ENCODE measurements at places on chromosomes 3 and 15.

DNA sequence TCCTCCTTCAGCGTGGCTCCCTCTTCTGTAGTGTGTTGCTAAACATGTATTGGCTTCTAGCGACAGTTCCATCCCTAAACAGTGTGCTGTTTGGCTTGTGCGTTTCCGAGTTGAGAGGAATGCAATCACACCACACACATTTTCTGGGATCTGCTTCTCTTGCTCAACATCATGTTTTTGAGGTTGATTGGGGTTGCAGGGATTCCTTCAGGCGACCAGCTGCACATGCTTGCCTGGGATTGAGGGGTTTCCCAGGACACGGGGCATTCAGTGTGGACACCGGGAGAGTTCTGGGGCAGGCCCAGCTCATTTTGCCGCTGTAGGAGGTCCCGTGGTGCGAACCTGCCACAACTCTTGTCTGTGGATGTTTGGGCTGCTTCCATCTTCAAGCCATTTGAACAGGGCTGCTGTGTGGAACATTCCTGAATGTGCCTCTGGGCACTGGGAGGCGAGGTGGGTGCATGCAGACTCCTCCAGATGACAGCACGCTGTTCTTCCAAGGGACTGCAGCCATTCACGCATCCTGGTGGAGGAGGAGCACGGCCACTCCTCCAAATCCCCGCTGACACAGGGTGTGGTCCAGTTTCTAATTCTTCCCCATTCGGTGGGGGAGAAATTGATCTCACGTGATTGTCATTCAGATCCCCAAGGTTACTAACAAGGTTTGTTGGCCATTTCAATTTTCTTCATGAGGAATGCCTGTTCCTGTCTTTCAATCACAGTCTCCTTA lies 82.8 kb downstream of the PLXNA1 start:
- DNase-seq: no peak

- DNase-seq: no peak
These were observed 406.1 kb downstream of the VPS13C start for GRCh38 chr15:61654002-61654740.

DNA sequence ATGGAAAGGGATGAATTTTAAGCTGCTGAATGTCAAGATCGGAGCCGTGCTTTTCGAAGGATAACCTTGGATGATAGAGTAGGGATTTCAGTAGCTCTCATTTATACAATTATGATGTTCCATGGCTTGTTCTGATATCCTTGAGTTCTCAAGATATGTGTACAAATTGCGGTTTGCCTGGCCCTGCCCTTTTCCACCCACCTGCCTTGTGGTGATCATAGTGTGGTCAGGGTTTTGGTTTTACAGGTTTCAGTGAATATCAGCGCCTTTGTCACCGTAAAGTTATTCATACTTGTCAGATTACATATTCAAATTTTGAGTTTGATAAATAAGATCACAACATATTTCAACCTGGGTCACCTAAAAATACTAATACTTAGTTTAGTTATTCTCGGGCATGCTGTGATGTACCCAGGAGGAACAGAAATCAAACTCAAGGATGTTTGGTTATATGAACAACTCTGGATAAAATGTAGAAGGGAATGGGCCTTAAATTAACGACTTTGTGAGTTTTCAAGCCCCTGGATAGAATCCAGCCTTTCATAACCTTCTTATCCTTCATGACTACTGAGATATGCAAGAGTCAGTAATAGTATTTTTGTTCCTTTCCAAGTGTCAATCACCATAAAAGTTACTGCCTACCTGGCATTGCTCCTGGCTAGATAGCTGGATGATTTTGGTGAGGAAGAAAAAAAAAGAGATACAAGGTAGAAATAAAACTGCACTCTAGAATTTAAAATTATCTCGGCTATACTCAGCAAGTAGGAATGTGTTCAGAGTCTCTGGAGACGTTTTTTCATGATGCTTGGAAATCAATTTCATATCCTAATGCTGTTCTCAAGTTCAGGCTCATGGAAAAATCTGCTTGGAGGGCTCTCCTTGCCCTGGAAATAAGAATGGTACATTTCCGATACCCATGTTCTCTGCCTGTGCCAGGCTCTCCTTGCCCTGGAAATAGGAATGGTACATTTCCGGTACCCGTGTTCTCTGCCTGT lies 209.2 kb upstream of the TPRG1 start:
- no peak for DNase-seq

DNA sequence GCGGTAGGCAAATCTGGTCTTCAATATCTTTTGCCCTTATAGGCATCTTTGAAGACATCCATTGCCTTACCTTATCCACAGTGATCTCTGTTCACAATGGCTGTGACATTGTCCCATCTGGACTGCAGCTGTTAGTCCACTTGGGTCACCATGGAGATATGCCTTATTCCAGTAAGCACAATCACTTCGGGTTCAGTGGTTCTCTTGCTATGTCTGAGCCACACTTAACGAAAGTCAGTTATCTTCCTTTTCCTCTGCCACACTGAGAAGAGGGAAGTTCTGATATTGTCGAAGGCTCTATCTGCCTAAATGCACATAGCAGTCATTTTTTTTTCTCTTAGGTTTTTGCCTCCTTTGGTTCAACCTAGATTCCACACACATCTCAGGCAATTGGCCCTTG lies 119.0 kb upstream of the SATB1 start:
- no peak for DNase-seq

DNA sequence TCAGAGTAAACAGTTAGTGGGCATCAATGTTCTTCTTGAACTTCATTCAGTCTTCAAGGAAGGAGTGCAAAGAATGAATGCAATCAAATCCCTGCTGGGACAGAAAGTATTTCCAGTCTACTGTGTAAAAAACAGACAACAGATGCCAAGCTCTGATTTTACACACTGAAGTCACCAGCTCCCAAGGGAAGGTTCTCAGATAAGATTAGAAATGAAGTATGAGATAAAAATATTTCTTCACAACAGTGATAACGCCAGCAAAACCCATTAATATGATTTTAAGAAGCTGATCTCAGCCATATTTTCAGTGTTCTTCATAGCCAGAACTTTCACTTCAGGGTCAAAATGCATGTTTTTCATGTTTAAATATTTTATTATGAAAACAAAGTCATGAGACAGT lies 265.6 kb downstream of the CTNNB1 start:
- no peak for DNase-seq

DNA sequence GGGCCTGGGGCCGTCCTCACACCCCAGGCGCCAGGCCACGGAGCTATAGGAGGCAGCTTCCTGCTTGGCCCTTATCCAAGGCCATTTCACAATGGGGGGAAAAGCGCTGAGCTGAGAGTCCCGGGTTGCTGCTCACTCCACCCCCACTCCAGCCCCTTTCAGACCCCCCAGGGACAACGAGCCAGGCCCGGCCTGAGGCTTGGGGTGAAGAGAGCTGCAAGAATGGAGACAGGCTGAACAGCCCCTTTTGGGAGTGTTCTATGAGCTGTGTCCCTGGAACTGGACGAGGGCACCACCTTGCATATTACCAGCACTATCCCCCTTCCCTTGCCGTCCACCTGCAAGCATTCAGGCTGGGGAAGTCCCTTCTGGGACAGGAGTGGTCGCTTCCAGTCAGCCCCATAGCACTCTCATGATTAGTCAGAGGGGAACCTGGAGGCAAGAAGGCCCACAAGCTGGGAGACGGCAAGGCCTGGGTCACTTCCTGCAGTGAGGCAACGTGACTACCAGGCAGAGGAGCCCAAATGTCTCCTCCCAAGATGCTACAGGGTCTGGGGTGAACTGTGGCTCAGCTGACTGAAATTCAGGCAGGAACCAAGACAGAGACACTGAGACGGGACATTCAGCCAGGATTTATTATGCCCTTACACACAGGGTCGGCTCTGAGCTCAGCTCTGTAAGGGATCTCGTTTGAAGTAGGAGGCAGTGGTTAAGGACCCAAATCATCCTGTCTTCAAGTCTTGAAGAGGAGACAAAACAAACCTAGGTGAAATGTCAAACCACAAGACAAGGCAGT lies 8.6 kb upstream of the SRP14 start:
- no peak for DNase-seq

GRCh38 chr15:94324835-94325767 lies 93.7 kb downstream of the MCTP2 start:
- no peak for DNase-seq

DNA sequence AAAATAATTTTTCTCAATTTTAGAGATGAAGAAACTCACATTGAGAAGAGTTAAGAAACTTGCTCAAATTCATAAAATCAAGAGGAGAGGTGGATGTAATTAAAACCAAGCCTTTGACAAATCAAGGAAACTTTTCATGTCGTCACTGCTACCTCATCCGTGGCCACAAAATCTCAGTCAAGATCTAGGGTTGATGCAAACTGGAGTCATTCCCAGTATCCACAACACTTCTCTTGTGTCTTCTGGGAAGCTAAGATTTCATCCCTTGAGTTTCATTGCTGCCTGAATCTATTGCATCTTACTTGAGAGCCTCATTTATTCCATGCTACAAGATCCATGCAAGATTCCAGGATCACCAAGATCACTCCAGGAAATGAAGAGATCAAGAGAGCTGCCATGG lies 5.4 kb upstream of the FBN1 start:
- no peak for DNase-seq

DNA sequence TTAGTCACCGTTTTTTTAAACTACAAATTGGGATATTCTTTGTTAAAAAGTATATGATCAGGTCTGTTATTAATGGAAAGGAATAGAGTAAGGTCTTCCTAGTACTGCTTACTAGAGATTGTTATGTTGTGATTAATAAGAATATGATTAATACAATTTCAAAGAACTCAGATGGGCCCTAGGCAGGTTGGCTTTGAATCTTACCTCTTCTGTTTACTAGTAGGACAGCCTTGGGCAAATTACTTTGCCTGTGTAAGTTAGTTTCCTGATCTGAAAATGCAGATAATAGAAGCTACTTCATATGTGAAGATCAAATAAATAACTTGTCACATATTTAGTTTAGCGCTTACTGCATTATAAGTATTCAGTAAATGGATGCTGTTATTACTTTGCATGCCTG lies 6.9 kb downstream of the GFM1 start:
- DNase-seq: no peak

GRCh38 chr3:28294667-28295413 lies 53.4 kb downstream of the CMC1 start:
- DNase-seq: no peak

DNA sequence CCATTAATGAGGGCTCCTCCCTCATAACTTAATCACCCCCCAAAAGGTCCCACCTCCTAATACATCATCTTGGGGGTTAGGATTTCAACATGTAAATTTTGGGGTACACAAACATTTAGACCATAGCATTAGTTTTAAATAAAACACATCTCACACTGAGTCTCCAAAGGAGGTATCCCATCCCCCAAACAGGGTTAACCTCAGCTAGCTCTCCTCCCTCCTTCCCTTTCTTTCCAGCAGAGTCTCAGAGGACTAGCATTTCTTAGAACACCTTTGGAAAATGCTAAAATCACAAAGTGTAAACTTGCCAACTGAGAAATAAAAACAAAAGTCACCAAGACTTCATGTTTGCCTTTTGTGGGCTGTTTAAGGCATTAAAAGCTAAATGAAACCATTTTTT lies 51.2 kb upstream of the FOXB1 start:
- no peak for DNase-seq

- DNase-seq: no peak
These were observed 5.6 kb downstream of the HLTF start for GRCh38 chr3:149080699-149081091.

- no peak for DNase-seq
These were observed 209.5 kb downstream of the EBLN2 start for GRCh38 chr3:73270839-73271483.

DNA sequence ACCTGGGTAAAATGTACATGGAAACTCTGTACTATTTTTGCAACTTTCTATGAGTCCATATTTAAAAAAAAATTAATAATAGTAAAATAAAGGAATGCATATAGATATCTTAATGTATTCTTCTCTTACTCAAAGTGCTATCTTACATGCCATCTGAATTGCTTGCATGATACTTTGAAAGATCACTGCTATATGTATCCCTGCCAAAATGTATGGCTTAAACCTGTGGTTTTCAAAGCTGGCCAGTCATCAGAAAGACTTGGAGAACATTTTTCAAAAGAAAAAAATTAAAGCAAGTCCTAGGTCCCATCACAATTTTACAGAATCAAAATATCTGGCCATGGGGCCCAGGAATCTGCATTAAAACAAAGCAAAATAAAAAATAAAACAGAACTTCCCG lies 262.1 kb downstream of the LPP start:
- DNase-seq: no peak

DNA sequence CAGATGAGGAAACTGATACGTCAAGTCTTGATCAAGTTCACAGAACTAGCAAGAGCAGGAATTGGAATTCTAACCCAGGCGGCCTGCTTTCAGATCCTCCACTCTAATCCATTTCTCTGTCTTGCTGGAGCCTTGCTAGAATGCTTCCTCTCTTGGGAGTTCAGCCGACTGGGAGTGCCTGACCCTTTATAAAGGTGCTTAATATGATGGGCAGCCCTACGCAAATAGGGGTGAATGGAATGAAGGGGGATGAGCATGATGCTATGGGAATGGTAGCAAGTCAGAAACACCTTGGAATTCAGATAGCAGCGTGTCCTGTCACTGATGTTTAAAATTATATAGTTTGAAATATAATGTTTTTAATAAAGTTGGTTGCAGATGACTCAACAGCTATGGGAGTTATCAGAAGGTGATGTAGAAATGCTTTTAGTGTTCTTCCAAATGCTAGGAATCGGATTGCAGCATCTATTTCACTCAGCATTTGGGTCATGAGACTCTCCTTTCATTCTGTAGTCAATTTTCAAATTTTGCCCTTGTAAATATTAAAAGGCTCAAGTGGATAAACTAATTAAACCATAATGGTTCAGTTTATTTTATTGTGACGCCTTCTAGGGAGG lies 150.7 kb downstream of the FNDC3B start:
- DNase-seq: no peak

DNA sequence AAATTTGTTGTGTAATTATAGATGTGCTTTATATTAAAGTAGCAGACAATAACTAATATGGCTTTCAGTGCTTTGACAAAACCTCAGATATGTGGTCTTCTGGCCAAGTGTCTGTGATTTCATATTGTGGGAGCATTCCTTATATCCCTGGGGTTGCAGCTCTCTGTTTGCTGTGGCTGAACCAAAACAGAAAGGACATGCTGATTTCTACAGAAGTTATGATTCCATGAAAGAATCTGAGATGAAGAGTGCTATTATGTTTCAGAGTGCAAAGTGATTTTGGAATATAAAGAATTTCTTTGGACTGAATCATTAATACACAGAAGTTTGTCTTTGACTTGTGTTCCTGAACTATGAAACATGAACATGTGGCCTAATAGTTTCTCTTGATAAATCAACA lies 36.5 kb downstream of the CDV3 start:
- no peak for DNase-seq

GRCh38 chr3:15974647-15975046 lies 176.9 kb upstream of the ANKRD28 start:
- no peak for DNase-seq
